AG10803 (cell line): ENCODE measurements at places on chromosomes 2 and 18.
A peak's percentile ranks its signal among the peaks of the same experiment; 100 is the strongest.

DNA sequence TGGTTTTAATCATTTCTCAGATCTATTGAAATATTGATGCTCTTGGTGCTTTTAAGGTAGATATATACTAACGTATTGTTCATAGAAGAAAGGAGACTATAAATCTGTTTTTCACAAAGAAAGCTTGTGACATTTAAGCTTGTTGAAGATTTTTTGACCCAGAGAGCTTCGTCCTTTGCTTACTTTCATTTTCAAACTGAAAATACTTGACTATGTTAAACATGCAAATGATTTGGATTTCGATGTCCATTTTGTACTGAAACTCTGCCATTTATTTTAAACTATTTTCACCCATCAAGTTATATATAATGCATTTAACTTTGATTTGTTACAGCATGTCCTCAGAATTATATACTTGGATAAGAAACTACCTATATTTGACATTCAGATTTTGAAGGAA, 85.2 kb downstream of the SLC4A10 start:
- DNase-seq = no peak

DNA sequence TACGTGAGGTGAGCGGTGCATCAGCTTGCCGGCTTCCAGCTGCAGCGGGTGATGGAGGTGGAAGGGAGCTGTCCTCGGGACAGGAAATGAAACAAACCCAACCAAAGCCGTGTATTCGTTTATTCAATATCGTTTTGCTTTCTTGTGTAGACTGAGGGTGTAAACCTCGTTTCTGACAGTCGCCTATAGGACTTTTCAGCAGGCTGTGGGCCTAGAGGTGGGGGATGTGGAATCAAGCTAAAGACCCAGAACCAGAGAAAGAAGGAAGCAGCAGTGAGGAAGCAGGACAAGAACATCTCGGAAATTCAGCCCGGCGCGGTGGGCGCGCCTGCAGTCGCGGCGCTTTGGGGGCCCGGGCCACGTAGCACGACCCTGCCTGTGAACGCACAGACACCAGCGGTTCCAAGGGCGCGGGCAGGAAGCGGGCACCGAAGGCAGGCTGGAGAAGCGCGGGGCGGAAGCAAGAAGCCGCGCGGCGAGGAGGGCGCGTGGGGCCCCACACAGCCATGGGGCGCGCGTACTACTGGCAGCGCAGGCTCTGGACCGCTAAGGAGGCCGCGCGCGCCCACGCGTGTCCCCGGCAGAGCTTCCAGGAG, 755 bp upstream of the ATP9B start:
- DNase-seq = peak; percentile 16

DNA sequence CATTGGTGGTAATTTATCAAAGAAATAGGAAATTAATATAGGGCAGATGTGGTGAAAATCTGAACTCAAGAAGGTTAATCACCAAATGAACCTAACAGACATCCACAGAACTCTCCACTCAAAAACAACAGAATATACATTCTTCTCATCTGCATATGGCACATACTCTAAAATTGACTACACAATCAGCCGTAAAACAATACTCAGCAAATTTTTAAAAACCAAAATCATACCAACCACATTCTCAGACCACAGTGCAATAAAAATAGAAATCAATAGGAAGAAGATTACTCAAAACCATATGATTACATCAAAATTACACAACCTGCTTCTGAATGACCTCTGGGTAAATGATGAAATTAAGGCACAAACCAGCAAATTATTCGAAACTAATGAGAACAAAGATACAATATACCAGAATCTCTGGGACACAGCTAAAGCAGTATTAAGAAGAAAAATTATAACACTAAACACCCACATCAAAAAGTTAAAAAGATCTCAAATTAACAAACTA, 31.0 kb downstream of the RBM43 start:
- DNase-seq = no peak

GRCh38 chr2:224428787-224429440, 27.0 kb upstream of the FAM124B start:
- no peak for DNase-seq
